Stomach (tissue), 19 donors: ENCODE measurements at places on chromosomes 5 and 9. TPM values are rescaled to one million over a fixed set of nuclear protein-coding genes. Genes with fewer than 3 reads are reported as not detected.

The DDX4 gene
- not detected for polyA plus RNA-seq

The GTF2H2C gene
- 12.4 TPM for polyA plus RNA-seq

The TAF1L gene
- not detected for polyA plus RNA-seq

The ADRA1B gene
- polyA plus RNA-seq = not detected

The CMYA5 gene
- polyA plus RNA-seq = 1.0 TPM

The C9orf43 gene
- 0.58 TPM for polyA plus RNA-seq

The WDR38 gene
- polyA plus RNA-seq = not detected

The RASGRF2 gene
- polyA plus RNA-seq = 1.3 TPM

The FOXD4L4 gene
- not detected for polyA plus RNA-seq

The PTTG1 gene
- polyA plus RNA-seq = 17.4 TPM
